ENCODE measurements at places on chromosomes 5 and 9.

DNA sequence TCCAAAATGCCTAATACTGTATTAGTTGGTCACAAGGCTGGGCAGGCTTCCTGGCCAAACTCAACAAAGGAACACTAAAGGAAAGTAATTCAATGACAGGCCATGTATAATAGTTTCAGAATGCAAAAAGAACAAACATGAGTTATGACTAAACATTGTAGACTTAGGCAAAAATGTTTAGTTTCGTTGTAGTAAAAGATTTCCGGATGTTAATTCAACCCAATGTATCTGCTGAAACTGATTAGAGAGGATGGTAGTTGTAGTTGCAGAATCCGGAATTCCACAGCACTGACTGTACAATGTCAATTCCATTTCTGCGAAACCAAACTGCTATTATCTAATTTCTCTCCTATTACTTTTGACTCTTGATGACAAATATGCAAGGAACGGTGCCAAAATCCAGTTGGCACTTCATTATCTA is 117.9 kb upstream of the FST start:
- no peak for DNase-seq

DNA sequence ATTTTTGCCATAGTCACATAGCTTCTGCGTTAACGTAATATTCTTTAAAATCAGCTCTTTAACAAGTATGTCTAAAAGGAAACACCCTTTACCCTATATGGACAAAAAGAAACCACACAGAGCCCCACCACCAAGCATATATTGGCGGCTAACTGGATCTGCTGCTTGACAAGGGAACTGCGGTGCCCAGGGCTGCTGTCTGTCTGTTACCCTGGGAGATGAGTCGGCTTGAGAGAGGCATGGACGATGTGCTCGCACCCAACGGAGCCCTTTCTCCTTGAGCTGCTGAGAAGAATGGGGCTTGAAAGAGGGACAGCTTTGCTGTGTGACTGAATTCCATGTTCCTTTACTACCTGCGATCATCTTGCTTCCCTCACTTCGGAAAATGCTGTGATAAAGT is 158.6 kb upstream of the SHB start:
- DNase-seq = no peak

DNA sequence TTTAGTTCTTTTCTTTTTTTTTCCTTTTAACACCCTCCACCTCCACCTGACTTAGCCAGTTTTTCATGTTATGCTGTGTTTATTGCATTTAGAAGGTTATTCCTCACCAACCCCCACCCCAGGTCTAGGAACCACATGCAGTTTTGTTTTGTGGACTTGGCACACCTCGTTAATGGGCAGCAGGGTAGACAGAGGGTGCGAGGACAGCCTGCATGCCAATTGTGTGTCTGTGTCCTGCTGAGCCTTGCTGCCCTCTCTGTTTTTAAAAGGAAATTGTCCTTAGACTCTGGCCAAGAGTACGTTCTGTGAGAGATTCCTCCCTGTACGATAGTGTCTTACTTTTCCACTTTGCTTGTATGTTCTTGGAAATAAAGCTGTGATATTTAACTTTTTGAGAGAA is 13.9 kb downstream of the PIK3R1 start:
- DNase-seq = no peak

DNA sequence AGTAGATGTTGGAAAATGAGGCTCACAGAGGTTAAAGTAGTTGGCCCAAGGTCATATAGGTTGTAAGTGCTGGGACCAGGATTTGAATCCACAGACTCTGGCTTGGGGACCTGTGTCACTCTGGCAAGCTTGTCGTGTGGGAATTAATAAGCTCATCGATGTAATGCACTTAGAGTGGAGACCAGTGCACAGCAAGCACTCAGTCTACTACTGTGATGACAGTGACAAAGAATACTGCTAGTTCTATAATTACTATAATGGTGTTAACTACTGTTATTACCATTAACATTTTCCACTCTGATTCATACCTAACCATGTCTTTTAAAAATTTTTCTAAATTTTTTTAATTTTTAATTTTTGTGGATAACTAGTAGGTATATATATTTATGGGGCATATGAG is 12.8 kb downstream of the PAM start:
- DNase-seq = no peak

- DNase-seq = no peak
Measured at GRCh38 chr5:120153551-120153950, 310.5 kb upstream of the PRR16 start.

- no peak for DNase-seq
Measured at GRCh38 chr5:32598997-32599549, 13.7 kb downstream of the SUB1 start.

DNA sequence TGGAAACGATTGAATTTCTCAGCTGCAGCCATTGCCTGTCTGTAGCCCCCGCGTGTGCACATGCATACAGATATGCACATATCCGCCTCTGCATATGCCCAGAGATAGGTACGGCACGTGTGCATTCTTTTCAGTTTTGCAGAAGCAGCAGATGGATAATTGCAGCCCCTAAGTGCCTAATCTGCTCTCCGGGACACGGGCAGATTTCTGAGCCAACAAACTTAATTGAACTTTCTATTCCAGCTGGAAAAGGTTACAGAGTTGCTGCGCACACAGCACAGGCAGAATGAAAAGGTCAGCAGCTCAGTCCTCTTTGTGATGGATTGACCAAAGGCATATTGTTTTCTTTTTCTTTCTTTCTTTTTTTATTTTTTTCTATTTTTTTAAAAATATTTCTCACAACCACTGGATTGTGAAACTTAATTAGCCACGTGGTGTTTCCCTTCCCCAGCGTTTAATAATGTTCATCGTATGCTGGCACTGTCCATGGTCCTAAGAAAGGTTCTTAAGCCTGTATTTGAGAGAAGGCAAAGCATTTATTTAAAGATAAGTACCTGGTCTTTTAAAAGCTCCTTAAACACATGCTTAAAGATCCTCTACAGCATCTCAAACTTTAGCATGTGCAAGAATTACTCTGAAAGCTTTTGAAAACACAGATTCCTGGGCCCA is 270.2 kb upstream of the BRINP1 start:
- DNase-seq = no peak

DNA sequence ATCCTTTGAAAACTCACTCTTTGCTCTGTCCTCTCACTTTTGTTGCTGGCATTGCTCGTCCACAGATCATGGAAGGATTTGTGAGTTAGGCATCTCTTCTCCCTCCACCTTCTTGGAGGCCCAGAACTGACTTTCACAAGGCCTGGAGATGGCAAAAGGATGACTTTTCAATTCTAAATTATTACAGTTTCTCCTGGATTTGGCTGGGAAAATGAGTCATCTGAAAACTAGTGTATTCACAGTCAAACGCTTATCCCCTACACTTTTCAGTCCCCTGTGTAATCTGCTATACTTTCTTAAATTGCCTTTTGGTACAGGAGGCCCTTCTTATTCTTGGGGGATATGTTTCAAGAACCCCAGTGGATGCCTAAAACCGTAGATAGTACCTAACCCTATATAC is 35.6 kb downstream of the ADRA1B start:
- DNase-seq = no peak

DNA sequence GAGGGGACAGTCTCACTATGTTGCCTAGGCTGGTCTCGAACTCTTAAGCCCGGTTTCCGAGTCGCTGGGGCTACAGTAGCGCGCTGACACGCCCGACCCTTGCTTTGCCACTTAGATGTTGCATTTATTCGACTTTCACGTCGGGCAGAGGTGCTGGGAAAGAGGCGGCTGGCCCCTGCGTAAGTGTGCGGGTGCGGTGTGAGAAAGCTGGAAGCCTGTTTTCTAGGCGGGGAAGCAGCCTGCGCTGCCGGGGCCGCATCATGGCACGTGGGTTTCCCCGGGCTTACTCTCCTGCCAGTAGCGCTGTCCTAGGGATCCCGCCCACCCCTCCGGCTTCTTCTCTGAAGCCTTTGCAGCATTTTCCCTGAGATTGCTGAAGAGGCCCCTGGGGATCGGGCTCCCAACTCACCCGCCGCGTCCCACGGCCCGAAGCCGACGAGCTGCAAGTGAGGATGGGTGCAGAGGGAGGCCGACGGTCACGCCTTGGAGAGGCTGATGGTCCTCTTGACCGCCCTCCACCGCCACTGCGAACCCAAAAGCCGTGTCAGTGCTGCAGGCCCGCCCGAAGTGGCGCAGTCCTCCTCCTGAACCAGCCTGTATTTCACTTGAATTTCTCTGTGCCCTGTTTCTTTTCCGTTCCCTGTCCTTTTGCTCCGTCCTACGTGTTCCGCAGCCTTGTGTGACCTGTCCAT is 5.8 kb upstream of the TRIM41 start:
- DNase-seq = no peak

GRCh38 chr9:76289703-76290102 is 104.5 kb downstream of the RFK start:
- DNase-seq = no peak

DNA sequence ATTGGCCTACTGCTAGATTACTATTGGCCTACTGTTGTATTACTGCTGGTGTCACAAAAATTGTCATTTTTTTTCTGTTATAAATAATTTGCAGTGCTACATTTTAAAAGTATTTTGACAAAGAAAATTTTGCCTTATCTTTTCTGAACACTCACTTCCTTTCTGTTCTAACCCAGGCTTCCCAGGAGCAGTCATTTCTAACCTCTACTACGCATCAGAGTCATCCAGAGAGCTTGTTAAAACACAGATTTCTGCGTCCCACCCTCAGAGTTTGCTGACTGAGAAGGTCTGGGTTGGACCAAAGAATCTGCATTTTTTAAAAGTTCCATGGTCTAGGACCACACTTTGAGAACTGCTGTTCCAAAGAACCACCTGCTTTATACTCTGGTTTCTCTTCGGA is 306.1 kb downstream of the GLIS3 start:
- no peak for DNase-seq

DNA sequence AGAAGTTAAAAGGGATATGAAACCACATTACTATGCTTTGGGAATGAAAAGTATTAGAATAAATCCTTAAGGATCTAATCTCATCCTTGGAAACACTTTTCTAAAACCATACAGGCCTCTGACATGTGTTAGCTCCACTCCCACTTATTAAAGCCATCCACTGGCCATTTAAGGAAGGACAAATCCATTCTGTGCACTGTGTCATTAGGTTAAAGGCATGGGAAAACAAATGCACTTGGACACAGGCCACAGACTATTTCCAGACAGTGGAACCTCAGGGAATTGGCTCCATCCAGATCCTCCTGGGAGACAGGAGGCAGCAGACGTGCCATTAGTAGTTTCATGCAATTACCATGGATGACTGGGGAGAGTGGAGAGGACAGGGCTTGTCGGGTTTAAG is 454.9 kb downstream of the ENC1 start:
- no peak for DNase-seq

DNA sequence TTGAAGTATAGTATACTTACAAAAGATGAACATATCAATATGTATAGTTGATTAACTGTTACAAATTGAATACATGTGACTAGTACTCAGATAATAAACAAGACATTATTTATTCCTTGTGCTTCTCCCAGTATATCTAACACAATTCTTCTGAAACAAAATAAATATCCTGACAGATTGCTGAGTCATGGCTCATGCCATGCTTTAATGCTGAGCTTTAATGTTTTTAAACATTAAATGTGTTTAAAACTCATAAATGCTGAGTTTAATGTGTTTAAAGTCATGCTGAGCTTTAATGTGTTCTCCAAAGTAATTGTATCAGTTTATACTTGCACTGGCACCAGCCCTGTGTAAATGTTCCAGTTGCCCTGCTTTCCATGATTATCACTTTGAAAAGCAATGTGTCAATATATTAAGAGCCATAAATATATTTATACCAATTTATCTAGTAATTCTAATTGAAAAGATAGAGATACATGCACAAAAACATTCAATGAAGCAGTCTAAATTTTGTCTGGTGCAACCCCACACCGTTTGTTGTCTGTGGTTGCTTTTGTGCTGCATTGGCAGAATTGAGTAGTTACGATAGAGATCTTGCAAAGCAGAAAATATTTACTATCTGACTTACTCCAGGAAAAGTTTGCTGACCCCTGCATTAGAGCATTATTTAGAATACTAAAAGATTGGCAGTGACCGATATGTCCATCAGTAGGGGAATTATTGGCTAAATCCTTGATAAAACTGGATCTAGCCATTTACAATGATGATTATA is 15.7 kb downstream of the KIAA1958 start:
- no peak for DNase-seq

- DNase-seq = no peak
Measured at GRCh38 chr5:142749321-142749720, 20.9 kb upstream of the ARHGAP26 start.

- DNase-seq = no peak
Measured at GRCh38 chr5:174690271-174690670, 34.1 kb upstream of the MSX2 start.

DNA sequence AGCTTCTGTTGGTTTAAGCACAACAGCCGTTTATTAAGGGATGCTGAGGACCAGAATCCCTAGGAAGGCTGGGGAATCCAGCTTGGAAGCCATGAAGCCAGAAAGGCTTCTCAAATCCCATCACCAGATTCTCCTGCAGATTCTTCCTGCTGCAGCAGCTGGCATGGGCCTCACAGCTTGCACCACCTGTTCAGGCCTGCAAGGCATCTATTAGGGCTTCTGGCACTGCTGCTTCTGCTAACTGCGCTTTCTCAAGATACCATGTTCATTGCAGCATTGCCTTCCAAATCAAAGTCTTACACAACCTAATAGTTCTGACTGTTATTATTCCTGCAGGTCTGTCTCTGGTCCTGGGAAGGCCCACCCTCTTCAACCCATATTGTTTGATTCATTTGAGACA is 51.2 kb upstream of the ZNF366 start:
- DNase-seq = no peak

DNA sequence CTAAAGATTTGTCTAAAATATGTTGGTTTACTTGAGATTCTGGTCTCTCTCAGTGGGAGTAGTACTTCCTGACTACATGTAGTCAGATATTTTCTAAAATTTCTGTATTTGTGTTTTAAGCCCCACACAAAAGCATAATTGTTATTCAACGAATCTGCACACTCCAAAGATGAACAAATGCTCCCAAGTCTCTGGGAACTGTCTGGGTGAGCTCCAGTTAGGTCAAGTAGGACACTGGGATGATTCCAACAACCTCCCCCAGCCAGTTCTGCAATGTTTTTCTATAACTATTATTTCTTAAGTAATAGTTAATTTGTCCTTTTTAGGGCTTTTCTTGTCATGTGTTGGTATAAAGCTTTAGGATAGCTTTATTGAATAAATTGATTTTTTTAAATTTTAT is 174.6 kb downstream of the FAM174A start:
- DNase-seq = no peak

- DNase-seq = no peak
Measured at GRCh38 chr9:117017414-117017985, 330.4 kb downstream of the TRIM32 start.

GRCh38 chr9:91589101-91589553 is 165.5 kb upstream of the NFIL3 start:
- DNase-seq = no peak

- DNase-seq = no peak
Measured at GRCh38 chr5:132714456-132715307, 22.7 kb downstream of the KIF3A start.

GRCh38 chr5:116923344-116923743 is 348.7 kb upstream of the SEMA6A start:
- no peak for DNase-seq

DNA sequence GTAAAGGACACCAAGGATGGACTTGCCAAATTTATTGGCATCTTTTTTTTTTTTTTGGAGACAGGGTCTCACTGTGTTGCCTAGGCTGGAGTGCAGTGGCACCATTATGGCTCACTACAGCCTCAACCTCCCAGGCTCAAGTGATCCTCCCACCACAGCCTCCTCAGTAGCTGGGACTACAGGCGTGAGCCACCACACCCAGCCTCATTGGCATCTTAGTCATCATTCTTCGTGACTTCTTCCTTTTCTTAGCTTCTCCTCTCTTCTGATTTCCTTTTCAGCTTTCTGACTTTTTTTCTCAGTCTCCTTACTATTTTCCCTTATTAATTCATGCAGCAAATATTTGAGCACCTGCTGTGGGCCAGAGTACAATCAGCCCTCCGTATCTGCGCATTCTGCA is 6.1 kb downstream of the MAML1 start:
- DNase-seq = no peak

All from SIG-M5 (cell line).